Stimulated activated CD4-positive, alpha-beta T cell treated with anti-CD3 and anti-CD28 coated beads, Interleukin-15, amount 100 ng/mL, for 48 hours (primary cell): ENCODE measurements at places on chromosomes 2 and 18.

DNA sequence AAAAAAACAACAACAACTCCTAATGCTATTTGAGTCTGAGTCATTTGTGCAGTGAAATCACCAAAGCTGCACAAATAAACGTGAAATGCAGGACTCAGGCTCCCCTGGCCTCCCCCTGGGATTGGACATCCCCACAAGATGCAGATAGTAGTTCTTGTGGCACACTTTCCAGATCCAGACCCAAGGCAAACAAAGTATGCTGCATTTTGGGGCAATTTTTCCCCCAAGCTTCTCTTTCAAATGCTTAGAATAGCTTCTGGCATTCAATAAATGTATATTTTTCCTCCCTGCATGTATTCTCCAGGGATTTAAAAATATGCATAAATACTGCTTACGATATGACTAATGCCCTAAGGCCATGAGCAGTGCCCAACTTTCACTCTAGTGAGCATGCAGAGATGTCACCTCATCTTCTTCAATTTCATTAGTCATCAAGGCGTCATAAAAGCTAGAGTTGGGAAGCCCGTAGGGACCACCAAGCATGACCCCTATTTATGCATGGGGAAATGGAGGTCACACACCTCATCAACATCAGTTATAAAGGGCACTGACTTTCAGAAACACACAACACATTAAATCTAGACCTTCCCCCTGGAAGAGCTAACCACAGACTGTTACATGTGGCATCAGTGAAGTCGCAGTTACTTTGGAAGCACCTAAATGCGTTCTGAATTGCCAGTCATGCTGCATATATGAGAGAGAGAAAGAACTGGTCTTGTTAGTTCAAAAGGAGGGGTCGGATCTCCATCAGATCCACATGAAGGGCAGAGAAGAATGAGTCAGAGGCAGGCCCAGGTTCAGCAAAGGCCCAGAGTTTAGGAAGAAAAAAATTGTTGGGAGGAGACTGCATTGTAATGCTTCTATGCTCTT, 374.1 kb downstream of the LPIN1 start:
- DNase-seq, result no peak

- no peak for DNase-seq
Observed at GRCh38 chr2:133777574-133777960, 209.3 kb upstream of the NCKAP5 start.

DNA sequence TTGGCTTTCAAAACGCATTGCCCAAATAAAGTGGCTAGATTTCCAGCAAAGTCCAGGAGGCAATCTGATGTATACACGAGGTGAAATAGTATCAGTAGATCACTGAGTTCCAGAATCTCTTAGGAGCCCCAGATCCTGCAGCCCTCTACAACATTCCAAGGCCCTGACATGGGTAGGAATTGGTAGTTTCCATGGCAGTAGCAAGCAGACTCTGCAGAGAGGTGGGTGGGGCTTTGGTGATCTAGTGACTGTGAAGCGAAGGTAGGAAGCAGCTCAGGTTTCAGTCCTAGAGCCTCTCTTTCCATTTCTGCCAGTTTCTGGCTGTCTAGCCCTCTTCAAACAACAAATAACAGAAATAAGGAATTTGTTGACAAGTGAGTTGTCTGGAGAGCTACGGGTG, 13.8 kb upstream of the SGPP2 start:
- DNase-seq, result no peak

DNA sequence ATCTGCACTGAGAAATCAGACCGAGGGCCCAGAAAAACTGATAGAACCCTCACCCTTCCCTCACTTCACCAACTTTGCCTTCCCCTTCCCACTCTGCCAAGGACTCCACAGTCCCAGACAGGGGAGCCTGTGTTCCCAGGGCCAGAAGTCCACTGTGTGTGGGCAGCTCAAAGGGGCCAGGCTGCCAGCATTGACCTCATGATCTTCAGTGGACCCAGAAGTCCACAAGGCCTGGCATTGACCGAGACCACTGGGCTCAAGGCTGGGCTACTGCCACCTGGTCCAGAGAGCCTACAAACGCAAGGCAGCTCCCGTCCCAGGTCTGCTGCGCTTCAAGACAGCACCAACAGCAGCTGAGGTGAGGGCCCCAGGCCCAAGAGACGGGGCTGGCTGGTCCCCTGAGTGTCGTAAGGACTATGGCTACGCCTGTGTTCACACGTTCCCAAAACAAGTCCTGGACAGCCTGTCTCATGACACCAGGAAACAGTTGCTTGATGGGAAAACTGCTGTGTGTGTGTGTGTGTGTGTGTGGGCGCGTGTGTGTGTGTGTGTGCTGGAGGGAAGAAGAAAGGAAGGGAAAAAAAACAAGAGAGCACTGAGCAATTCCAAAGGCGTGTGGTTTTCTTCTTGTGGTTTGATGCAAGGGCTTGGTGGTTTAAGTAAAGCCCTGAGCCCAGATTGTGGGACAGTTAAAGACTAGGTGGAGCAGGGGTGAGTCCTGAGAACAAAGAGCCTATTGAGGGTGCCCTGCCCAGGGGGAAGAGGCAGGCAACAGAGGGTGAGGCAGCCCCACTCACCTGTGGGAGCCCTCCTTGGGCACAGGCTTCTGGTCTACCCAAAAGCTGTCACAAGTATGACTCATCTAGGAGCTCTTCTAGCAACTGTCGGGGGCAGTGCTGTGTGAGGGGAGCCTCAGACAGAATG, 46.6 kb upstream of the ZBTB7C start:
- peak; percentile 22 for DNase-seq

- DNase-seq, result no peak
Observed at GRCh38 chr2:54901224-54901986, 148.8 kb downstream of the RTN4 start.

- DNase-seq, result no peak
Observed at GRCh38 chr2:134619250-134619649, 99.5 kb downstream of the TMEM163 start.

GRCh38 chr2:116719836-116720235, 1094.7 kb upstream of the DDX18 start:
- DNase-seq, result no peak

- DNase-seq, result no peak
Observed at GRCh38 chr18:48784656-48785055, 166.1 kb downstream of the SMAD7 start.

- DNase-seq, result no peak
Observed at GRCh38 chr2:102439065-102439695, 16.2 kb downstream of the IL18RAP start.

DNA sequence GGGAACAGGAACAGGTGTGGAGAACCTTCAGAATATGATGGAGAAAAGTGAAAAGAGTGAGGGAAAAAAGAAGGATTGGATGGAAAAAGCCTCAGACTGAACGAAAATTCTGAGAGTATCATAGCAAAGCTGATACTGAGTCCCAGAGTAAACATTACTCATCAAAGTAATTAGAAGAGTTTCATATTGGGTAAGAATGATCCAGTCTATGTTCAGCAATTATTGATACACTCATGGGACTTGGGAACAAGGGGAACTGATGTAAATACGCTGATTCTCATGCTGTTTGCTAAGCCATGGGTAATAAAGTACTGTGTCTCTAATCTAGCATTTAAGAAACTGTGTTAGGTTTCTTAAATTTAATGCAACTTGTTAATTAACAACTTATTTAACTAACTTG, 219.9 kb upstream of the NOL4 start:
- DNase-seq, result no peak

GRCh38 chr2:103153580-103154284, 391.9 kb downstream of the TMEM182 start:
- DNase-seq, result no peak
